ENCODE measurements at places on chromosomes 11 and 22. TPM values are rescaled to one million over a fixed set of nuclear protein-coding genes. Genes with fewer than 3 reads are reported as not detected.

CNTN5 gene
- total RNA-seq, result not detected

SLC6A5 gene
- total RNA-seq, result not detected

IGLL5 gene
- not detected for total RNA-seq

SLC22A12 gene
- not detected for total RNA-seq

TREH gene
- total RNA-seq, result not detected

UBASH3B gene
- 44.4 TPM for total RNA-seq

TBX10 gene
- not detected for total RNA-seq

NXPE4 gene
- not detected for total RNA-seq

OR4C16 gene
- total RNA-seq, result not detected

SULT4A1 gene
- total RNA-seq, result under 0.01 TPM

MS4A15 gene
- not detected for total RNA-seq

CADM1 gene
- 86.0 TPM for total RNA-seq

SYT12 gene
- total RNA-seq, result 0.26 TPM

HSPB2 gene
- 2.8 TPM for total RNA-seq

SMC1B gene
- not detected for total RNA-seq

ANKK1 gene
- total RNA-seq, result under 0.01 TPM

SAA2 gene
- not detected for total RNA-seq

ARHGEF17 gene
- total RNA-seq, result 28.2 TPM

FGF3 gene
- not detected for total RNA-seq

LRRC10B gene
- 0.17 TPM for total RNA-seq

PCNX3 gene
- 11.0 TPM for total RNA-seq

RAG2 gene
- not detected for total RNA-seq

TSSK2 gene
- not detected for total RNA-seq

SHISAL1 gene
- total RNA-seq, result 3.5 TPM

DDTL gene
- total RNA-seq, result 2.1 TPM

TMEM151A gene
- total RNA-seq, result under 0.01 TPM

CATSPERZ gene
- 1.0 TPM for total RNA-seq

EIF3L gene
- 404 TPM for total RNA-seq

SCN3B gene
- under 0.01 TPM for total RNA-seq

MLC1 gene
- under 0.01 TPM for total RNA-seq

LDLRAD3 gene
- 4.9 TPM for total RNA-seq

TRIM49 gene
- not detected for total RNA-seq

MMP1 gene
- total RNA-seq, result 28.5 TPM

IGLL1 gene
- not detected for total RNA-seq

TUBGCP6 gene
- total RNA-seq, result 23.8 TPM

DEUP1 gene
- under 0.01 TPM for total RNA-seq

NNMT gene
- total RNA-seq, result 639 TPM

CALCB gene
- total RNA-seq, result 0.17 TPM

All from fibroblast of lung (primary cell).